LHCN-M2 (cell line): ENCODE measurements at places on chromosomes 13 and 19. TPM values are rescaled to one million over a fixed set of nuclear protein-coding genes. Genes with fewer than 3 reads are reported as not detected.

The DZIP1 gene
- total RNA-seq = 33.7 and 34.9 TPM in 2 replicates

The GRK1 gene
- not detected in 2 replicates for total RNA-seq

The LRRC8E gene
- 1.6 and 1.9 TPM in 2 replicates for total RNA-seq

The DAND5 gene
- total RNA-seq = 0.06 TPM in 1 of 2 replicates, not detected in the other

The NAPSA gene
- total RNA-seq = 0.40 TPM in 1 of 2 replicates, not detected in the other

The AMER2 gene
- total RNA-seq = not detected in 2 replicates

The RFPL4A gene
- not detected in 2 replicates for total RNA-seq
